ENCODE measurements at places on chromosomes 3 and 15.

- no peak for DNase-seq
Measured at GRCh38 chr3:85627932-85628331, 669.1 kb downstream of the CADM2 start.

DNA sequence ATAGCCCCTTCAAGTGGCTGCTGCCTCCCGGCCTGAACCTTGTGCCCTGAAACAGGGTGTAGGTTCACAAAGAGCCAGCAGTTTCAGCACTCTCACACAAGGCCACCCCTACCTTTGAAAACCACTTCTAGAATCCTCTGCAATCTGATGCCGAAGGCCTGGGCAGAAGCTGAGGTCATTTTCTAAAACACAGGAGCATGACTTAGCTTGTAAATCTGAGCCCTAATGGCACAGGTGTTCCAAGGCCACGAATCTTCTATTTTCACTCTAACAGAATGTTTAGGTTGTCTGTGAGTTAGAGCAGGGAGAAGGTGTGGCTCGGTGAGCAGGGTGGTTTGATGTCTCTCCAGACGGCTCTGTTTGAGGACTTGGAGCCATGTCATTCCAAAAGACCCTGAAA lies 62.3 kb downstream of the SYNM start:
- DNase-seq: no peak

DNA sequence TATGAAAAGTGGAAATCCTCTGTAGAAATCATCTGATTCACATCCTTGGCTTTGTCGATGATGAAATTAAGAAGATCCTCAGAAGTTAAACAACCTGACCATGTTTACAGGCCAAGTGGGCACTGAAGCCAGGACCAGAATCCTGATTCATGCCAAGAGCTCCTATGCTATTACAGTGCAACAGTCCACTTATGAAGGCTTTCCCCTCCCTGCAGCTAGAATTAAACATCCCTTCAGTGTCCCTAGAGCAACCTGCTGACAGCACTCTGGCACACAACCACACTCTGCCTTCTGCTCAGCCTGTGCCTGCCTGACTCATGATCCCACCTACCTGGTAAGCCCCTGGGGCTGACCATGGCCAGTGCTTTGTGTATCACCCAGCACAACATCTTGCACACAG lies 33.8 kb downstream of the TXNRD3 start:
- no peak for DNase-seq

DNA sequence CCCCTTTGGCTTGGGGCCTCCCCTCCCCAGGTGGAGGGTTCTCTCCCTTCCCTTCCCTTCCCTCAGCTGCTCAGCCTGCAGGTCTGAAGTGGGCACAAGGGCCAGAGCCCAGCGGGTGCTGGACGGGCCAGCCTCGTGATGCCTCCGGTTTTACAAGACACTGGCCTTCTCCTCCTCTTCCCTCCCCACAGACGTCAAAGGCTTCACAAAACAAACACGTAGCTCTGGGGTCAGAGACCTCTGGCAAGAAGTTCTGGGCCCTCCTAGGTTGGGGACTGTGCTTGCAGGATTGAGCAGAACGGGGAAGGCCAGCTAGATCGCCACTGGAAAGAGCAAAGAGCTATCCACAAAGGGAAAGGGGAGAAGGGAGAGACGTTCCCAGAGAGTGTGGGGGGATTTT lies 81.4 kb upstream of the TPM1 start:
- no peak for DNase-seq

DNA sequence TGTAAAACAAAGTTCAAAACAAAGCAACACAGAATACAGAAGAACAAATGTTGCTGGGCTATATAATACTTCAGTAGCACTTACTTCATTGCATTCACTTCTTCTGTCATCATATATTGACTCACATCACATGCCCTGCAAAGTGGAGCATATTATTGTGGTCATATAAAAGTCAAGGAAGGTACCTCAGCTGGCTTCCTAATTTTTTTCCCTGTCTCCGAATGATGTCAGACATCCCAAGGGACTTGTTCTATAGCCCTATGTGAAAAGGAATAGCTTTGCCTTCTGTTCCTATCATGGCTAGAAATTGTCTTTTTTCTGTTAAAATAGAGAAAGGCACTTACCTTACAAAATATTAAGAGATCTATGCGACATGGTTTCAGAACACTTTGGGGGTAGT lies 109.4 kb downstream of the LRTM1 start:
- DNase-seq: no peak

- DNase-seq: peak; percentile 78
Measured at GRCh38 chr3:30631243-30631904, 25.0 kb downstream of the TGFBR2 start.

GRCh38 chr3:62805106-62805505 lies 70.1 kb downstream of the CADPS start:
- DNase-seq: no peak

DNA sequence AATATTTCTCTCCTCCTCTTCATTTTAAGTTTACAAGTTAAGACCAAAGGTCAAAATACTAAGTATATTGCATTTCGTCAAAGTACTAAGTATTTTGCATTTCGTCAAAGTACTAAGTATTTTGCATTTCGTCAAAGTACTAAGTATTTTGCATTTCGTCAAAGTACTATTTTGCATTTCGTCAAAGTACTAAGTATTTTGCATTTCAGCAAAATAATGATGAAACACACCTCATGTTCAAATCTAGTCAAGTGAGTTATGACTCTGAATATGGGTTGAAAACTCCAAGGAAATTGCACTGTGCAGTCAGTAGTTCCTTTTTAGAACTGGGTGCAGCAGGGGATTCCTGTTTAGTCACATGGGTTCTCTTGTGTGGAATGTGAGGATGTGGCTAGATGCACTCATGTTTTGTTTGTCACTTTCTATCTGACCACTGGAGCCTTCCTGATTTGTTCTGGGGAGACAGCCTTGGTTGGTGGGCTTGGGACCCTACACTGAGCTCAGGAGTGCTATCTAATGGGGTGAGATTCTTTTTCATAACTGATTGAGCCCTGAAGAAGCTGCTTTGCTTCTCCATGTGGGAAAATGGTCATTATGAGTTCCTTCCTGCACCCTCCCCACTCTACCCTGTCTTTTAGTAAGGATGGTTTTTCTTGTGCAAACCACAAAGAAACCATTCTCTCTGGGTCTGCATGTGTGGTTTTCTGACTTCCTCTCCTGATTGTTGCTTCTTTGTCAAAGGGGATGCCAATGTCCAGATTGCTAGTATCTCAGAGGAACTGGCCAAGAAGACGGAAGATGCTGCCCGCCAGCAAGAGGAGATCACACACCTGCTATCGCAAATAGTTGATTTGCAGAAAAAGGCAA lies 73.4 kb downstream of the CCK start:
- no peak for DNase-seq

- no peak for DNase-seq
Measured at GRCh38 chr3:12969486-12969885, 103.7 kb downstream of the IQSEC1 start.
